H9 (cell line): ENCODE measurements at places on chromosomes 4 and X. TPM values are rescaled to one million over a fixed set of nuclear protein-coding genes. Genes with fewer than 3 reads are reported as not detected.

DNA sequence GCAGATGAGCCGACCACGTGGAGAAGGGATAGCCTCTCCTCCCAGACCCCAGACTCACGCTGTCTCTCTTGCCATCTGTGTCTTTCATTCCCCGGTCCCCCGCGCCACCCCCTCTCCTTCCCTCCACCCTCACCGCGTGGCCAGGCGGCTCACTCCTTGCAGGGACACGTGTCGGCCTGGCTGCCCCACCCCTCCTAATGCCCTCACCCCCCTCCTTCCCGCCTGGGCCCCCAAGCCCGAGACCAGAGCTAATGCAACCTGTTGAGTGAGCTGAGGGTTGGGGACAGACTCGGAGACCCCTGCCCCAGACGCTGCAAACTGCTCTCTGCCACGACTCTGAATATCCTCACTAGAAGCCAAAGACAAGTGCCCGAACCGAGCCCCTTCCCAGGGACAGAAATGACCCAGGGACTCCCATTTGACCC lies 1.8 kb downstream of the SLC38A5 start:
- no peaks in the 10 kb centered on the region for H3K27me3 ChIP-seq
- DNase-seq: no peak
- peaks cover 28% of the 10 kb centered on the region for H3K36me3 ChIP-seq
- H3K27ac ChIP-seq: no peak overlapping the region
- peaks cover 4% of the 10 kb centered on the region; the same call in 1 of the 2 replicates for H3K4me1 ChIP-seq

GRCh38 chr4:183398298-183399125 lies 45.9 kb upstream of the CDKN2AIP start:
- peak; percentile 85 for DNase-seq
- no peaks in the 10 kb centered on the region; the same call in 1 of the 2 replicates for H3K27me3 ChIP-seq
- H3K27ac ChIP-seq: no peak overlapping the region
- H3K4me1 ChIP-seq: no peaks in the 10 kb centered on the region

GRCh38 chr4:108192056-108192455 lies 23.3 kb upstream of the LEF1 start:
- H3K4me1 ChIP-seq: no peaks in the 10 kb centered on the region
- no peaks in the 10 kb centered on the region; the same call in 1 of the 2 replicates for H3K36me3 ChIP-seq
- peaks cover 25% of the 10 kb centered on the region for H3K27me3 ChIP-seq
- H3K4me3 ChIP-seq: no peak overlapping the region

DNA sequence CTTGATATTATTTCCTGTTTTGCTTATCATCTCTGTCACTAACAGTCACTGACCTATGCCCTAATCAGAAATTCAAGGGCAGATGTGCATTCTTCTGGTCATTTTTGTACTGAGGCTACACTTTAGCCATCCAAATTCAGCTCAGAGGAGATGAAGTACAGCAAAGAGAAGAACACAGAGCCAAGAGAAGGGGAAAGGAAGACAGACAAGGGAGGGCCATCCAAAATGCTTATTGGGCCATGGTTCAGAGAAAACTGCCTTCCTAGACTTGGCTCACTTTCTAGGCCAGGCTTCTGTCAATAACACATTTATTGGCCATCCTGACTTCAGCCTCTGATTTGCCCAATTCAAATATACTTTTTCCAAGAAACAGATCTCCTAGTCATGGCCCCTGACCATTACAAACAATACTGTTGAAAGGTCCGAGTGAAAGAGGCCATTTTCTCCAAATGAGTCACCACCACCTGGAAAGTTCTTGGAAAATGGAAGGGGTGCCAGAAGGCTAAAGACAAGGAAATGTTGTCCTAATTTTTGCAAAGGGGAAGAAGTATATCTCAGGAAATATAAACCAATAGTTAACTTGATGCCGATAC lies 56.4 kb downstream of the DCX start:
- no peak overlapping the region for H3K4me3 ChIP-seq
- no peaks in the 10 kb centered on the region for H3K27me3 ChIP-seq
- no peak for DNase-seq
- no peak overlapping the region for H3K27ac ChIP-seq

The TSPAN7 gene
- total RNA-seq: 3.5 and 3.8 TPM in 2 replicates

The KCND1 gene
- total RNA-seq: 5.7 and 7.0 TPM in 2 replicates

DNA sequence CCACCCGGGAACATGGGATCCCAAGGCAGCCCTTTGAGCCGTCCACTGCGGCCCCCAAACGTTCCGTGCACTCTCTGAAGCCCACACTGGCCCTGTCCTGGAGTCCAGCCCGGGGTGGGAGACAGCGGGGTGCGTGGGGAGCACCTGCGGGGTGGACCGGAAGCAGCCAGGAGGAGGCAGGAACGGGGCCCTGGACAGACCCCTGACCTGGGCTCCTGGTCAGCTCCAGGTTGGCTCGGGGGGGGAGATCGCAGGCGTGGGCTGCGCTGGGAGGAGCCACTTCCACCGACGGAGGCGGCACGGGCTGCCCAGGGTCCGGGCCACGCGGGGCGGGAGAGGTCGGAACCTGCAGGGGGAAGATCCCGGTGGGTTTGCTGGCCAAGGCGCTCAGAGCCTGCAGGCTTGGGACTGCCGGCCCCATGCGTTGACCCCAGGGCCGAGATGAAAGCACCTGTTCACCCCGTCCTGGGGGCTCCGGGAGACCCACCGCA lies 5.7 kb upstream of the PLCXD1 start:
- no peaks in the 10 kb centered on the region for H3K27me3 ChIP-seq
- no peak for DNase-seq
- H3K4me1 ChIP-seq: peaks cover 4% of the 10 kb centered on the region; the same call in 1 of the 2 replicates
- H3K36me3 ChIP-seq: peaks cover 15% of the 10 kb centered on the region
- H3K4me3 ChIP-seq: peak overlapping the region; percentile 74

The MTNR1A gene
- 0.57 and 0.97 TPM in 2 replicates for total RNA-seq

GRCh38 chr4:68490826-68491457 lies 43.7 kb downstream of the TMPRSS11E start:
- peaks cover 7% of the 10 kb centered on the region; the same call in 2 of the 3 replicates for H3K36me3 ChIP-seq
- no peak overlapping the region for H3K27ac ChIP-seq
- DNase-seq: no peak
- no peak overlapping the region for H3K4me3 ChIP-seq
- H3K4me1 ChIP-seq: peaks cover 3% of the 10 kb centered on the region; the same call in 1 of the 2 replicates

The DCLK2 gene
- total RNA-seq: 0.33 and 0.39 TPM in 2 replicates

GRCh38 chr4:48639807-48640206 lies 140.3 kb downstream of the FRYL start:
- H3K36me3 ChIP-seq: no peaks in the 10 kb centered on the region
- no peak overlapping the region for H3K4me3 ChIP-seq
- no peaks in the 10 kb centered on the region for H3K4me1 ChIP-seq
- DNase-seq: no peak
- no peaks in the 10 kb centered on the region for H3K27me3 ChIP-seq
- H3K27ac ChIP-seq: no peak overlapping the region

DNA sequence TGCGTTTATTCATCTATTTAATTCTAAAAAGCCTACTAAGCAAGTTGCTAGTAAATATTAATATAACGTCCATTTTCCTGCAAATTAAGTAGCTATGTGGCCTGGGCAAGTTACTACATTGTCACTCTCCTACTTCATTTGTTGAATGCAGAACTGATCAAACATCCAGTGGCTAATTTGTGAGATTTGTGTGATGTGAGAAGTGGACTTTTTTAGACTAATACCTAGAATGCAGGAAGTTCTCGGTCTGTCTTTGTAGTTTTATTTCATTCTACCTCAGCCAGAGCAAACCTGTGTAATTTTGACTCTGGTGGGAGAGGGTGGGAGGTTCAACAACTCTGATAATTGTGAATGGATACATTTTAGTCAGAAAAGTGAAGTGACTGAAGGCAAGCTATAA lies 840 bp downstream of the GUF1 start:
- H3K27ac ChIP-seq: no peak overlapping the region

DNA sequence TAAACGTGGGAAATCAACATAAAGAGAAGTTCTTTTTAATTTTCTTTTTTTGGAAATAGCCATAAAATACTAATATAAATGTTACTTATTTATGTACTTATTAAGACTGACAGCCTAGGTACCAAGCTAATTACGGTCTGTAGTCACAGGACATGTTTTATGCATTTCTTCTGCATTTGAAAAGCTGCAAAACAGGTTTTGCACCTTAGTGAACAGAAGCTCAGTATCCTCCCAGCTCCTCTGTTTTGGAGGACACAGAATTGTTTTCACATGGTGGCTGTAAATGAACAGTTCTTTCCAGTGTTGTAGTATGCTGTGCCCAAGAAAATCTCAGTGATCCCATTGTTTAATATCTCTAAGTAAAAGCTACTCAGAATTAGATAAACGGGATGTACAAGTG lies 1788.0 kb upstream of the TENM3 start:
- DNase-seq: no peak
- no peak overlapping the region for H3K4me3 ChIP-seq
- no peaks in the 10 kb centered on the region; the same call in 1 of the 2 replicates for H3K4me1 ChIP-seq
- H3K36me3 ChIP-seq: no peaks in the 10 kb centered on the region
- H3K27me3 ChIP-seq: no peaks in the 10 kb centered on the region

DNA sequence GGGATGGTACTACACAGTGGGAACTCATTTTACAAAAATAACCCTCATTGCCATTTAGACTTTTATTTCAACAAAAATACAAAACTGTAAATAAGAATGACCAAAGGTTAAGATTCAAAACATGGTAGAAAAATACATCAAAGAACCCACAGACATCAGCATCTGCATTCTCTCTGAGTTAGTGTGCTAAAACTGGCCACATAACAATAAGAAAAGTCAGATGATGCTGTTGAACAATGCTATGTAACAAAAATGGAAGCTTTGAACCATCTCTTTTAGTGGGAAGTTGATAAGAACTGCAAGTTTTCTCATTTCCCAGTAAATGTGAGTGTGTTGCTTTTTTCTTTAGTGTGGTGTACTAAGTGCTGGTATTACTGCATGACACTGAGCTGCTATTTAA lies 888.4 kb upstream of the EPHA5 start:
- H3K36me3 ChIP-seq: no peaks in the 10 kb centered on the region
- H3K27me3 ChIP-seq: no peaks in the 10 kb centered on the region
- no peaks in the 10 kb centered on the region for H3K4me1 ChIP-seq
- H3K4me3 ChIP-seq: no peak overlapping the region
- DNase-seq: no peak
- H3K27ac ChIP-seq: no peak overlapping the region

The ATP11C gene
- 26.4 and 28.4 TPM in 2 replicates for total RNA-seq

- no peaks in the 10 kb centered on the region for H3K4me1 ChIP-seq
- no peak for DNase-seq
- H3K36me3 ChIP-seq: no peaks in the 10 kb centered on the region
- H3K27ac ChIP-seq: no peak overlapping the region
- H3K27me3 ChIP-seq: no peaks in the 10 kb centered on the region
Measured at GRCh38 chrX:84336646-84337045, 148.6 kb upstream of the RPS6KA6 start.

The CACNA1F gene
- 0.94 and 1.4 TPM in 2 replicates for total RNA-seq

The MAGEC2 gene
- not detected in 2 replicates for total RNA-seq

The ENPP6 gene
- total RNA-seq: 0.09 TPM in 1 of 2 replicates, not detected in the other

The TMPRSS11E gene
- 2.3 and 3.3 TPM in 2 replicates for total RNA-seq

DNA sequence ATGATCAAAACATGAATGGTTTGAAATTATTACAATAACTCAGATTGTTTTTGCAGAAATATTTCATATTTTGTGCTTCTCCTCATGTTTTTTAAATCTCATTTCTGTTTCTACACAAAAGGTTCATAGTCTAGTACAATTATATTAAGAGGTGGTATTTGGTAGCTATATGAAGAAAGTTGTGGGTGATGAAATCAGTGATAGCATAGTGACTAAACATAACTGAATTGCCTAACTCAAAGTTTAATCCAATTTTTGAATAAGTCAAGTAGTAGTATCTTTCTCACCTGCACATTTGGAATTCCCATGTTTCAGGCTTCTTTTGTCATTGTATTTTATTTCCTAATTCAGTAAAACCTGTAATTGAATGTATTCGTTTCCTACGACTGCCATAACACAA lies 648.7 kb downstream of the GRID2 start:
- H3K27me3 ChIP-seq: no peaks in the 10 kb centered on the region
- no peaks in the 10 kb centered on the region for H3K36me3 ChIP-seq
- no peak overlapping the region for H3K27ac ChIP-seq
- H3K4me1 ChIP-seq: no peaks in the 10 kb centered on the region
- no peak for DNase-seq
- H3K4me3 ChIP-seq: no peak overlapping the region
